Glutamatergic neuron (in vitro differentiated cells): ENCODE measurements at places on chromosomes 1 and 21. TPM values are rescaled to one million over a fixed set of nuclear protein-coding genes. Genes with fewer than 3 reads are reported as not detected.

- DNase-seq, result no peak
Observed at GRCh38 chr1:102183711-102184110, 187.0 kb upstream of the OLFM3 start.

DNA sequence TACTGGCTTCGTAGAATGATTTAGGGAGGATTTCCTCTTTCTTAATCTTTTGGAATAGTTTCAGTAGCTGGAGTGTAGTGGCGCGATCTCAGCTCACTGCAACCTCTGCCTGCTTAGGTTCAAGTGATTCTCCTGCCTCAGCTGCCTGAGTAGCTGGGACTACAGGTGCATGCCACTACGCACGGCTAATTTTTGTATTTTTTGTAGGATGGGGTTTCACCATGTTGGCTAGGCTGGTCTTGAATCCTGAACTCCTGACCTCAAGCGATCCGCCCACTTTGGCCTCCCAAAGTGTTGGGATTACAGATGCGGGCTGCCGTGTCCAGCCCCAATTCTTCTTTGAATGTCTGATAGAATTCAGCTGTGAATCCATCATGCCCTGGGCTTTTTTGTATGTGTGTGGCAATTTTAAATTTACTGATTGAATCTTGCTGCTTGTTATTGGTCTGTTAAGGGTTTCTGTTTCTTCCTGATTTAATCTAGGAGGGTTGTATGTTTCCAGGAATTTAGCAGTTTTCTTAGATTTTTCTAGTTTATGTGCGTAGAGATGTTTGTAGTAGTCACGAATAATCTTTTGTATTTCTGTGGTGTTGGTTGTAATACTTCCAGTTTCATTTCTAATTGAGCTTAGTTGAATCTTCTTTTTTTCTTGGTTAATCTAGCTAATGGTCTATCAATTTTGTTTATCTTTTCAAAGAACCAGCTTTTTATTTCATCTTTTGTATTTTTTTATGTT is 15.3 kb downstream of the MAN1C1 start:
- no peak for DNase-seq

- DNase-seq, result no peak
Observed at GRCh38 chr21:41564871-41565274, 56.9 kb upstream of the TMPRSS2 start.

DNA sequence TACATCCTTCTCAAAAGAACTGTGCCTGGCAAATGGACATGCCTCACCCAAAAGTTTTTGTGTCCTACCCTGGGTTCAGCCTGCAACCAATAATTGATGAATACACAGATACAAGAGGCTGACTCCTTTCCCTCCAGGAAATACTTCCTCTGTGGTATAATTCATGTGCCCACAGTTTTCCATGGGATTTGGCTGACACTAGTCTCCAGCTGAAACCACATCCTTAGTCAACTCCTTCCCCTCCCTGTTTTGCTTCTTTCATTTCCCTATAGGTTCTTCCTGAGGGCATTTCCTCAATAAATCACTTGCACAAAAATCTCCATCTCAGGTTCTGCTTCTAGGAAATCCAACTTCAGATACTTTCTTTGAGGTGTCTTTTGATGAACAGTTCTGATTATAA is 436.6 kb upstream of the C1orf87 start:
- no peak for DNase-seq

Gene KRTAP21-2
- not detected for total RNA-seq

Gene BRWD1
- 64.6 TPM for total RNA-seq

Gene SELL
- total RNA-seq, result not detected

Gene NGF
- 0.83 TPM for total RNA-seq

Gene IRF6
- 0.47 TPM for total RNA-seq

Gene SLC5A9
- total RNA-seq, result not detected
